Cardiac ventricle fibroblast (primary cell): ENCODE measurements at places on chromosomes 6 and 20. TPM values are rescaled to one million over a fixed set of nuclear protein-coding genes. Genes with fewer than 3 reads are reported as not detected.

The LGSN gene
- total RNA-seq = not detected in 2 replicates

The POPDC3 gene
- total RNA-seq = 7.3 and 11.4 TPM in 2 replicates

The C20orf204 gene
- total RNA-seq = 0.34 and 0.87 TPM in 2 replicates

The SCP2D1 gene
- not detected in 2 replicates for total RNA-seq

The PRR18 gene
- 0.05 TPM in 1 of 2 replicates, not detected in the other for total RNA-seq

The ADGRF1 gene
- total RNA-seq = not detected in 2 replicates

The POM121L2 gene
- total RNA-seq = not detected in 2 replicates

The ULBP1 gene
- total RNA-seq = 0.06 and 0.10 TPM in 2 replicates

The ZNF831 gene
- total RNA-seq = not detected in 2 replicates

The KCNG1 gene
- total RNA-seq = 2.8 and 5.1 TPM in 2 replicates

The PHF10 gene
- total RNA-seq = 13.7 and 14.0 TPM in 2 replicates

The SLC16A10 gene
- not detected in 2 replicates for total RNA-seq
